H4 (cell line): ENCODE measurements at places on chromosomes 7 and 10. TPM values are rescaled to one million over a fixed set of nuclear protein-coding genes. Genes with fewer than 3 reads are reported as not detected.

DNA sequence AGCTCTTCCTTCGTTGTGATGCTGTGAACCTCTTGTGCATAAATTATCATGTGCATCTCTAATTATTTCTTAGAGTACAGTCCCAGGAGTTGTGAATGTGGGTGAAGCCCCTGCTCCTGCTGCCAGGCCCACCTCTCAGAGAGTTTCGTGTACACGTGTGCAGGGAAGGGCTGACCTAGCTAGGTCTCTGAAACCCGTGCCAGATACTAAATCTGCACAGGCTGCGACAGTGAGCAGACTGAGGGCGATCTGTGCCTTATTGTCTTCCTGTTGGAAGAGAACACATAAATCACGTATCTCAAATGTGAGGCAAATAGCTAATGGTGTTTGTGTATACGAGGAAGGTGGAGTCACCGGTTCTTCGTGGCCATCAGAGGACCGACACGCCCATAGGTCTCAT is 71.8 kb upstream of the DNAJB6 start:
- no peak for DNase-seq

Gene ELMO1
- 55.0 and 58.3 TPM in 2 replicates for total RNA-seq

Gene PON3
- total RNA-seq: not detected in 2 replicates

- DNase-seq: no peak
Measured at GRCh38 chr10:109977382-109977806, 30.4 kb upstream of the ADD3 start.

- DNase-seq: no peak
Measured at GRCh38 chr10:124738441-124738840, 5.7 kb downstream of the FAM53B start.
